ENCODE measurements at places on chromosomes 6 and 20.

DNA sequence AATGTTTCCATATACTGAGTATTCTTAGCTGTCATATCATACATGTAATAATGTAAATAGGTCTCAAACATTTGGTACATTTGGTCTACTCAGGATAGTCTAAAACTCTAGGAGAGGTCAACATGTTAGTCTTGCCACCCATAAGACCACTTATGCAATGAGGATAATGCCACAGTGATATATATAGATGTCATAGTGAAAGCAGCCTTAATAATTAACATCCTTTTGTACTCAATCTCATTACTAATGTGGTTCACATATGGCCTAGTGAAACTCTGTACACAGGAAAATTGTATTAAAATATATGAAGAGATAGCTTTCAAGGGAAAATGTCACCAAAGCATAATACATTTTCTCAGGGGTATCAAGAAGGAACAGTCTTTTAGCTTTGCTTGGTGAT is 577.9 kb downstream of the TFAP2B start:
- DNase-seq = no peak

DNA sequence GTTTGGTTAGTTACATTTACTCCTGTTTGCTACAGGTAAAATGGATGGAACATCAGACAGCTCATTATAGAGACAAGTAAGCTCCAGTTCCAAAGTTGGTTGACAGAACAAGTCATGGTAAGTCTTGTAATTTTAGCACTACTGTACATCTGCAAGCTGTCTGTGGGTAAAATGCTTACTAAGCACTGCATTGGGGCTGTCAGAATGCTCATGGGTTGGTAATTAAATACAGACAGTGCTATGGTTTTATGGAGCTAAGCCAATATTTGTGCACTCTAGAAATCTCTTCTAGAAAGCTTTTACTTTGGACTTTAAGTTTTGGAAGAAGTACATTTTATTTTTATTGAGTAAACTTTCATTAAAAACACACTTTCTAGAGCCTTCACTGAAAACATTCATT is 419.2 kb upstream of the MMS22L start:
- no peak for DNase-seq

- DNase-seq = no peak
Measured at GRCh38 chr20:19872001-19872400, 113.9 kb downstream of the RIN2 start.

DNA sequence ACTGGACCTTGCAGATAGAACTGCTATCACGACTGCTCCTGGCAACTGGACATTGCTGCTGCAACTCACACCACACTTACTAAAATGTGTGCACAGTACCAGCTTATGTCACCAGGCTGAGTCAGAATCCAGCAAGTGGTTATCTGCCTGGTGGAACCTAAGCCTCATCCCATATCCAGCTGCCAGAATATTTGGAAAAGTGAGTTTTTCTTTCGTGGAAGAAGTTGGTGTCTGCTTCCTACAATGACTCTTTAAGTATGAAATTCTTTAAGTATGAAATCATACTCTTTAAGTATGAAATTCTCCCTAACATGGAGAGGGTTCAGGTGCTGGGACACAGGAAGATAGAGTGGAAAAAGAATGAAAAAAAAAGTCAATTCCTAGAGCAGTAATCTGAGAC is 16.4 kb upstream of the POLR1H start:
- no peak for DNase-seq

DNA sequence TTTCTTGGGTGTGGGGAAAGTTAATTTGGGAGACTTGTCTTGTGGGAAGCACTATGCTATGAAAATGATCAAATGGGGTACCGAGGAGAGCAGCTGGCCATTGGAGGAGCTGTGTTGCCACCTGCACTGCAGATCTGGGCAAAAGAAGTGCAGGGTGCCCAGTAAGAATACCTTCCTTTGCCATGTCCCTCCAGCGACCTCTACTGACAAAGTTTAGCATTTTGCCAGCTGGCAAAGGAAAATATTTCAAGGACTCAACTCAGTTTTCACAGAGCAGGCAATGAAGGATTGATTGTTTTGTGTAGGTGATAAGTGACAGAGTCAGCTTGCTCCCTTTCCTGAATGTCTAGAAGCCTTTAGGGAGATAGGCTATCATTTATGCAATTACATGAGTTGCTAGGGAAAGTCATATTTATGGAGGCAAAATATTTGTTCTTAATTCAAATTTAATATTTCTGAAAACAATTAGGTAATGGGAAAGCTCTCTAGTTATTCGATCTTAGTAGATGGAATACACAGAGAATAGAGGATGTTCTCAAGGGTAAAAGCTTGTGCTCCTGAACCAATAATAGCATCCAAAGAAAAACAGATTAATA is 118.4 kb downstream of the FARS2 start:
- DNase-seq = no peak

GRCh38 chr6:11217360-11218101 is 14.9 kb downstream of the NEDD9 start:
- no peak for DNase-seq

GRCh38 chr6:166364456-166364855 is 18.3 kb downstream of the MPC1 start:
- no peak for DNase-seq

GRCh38 chr20:63917811-63918210 is 22.9 kb downstream of the DNAJC5 start:
- DNase-seq = no peak

- DNase-seq = no peak
Measured at GRCh38 chr6:17098538-17098937, 3.3 kb upstream of the STMND1 start.

GRCh38 chr20:53097371-53097770 is 125.2 kb downstream of the TSHZ2 start:
- DNase-seq = no peak

- no peak for DNase-seq
Measured at GRCh38 chr20:40494248-40494647, 194.8 kb downstream of the MAFB start.

DNA sequence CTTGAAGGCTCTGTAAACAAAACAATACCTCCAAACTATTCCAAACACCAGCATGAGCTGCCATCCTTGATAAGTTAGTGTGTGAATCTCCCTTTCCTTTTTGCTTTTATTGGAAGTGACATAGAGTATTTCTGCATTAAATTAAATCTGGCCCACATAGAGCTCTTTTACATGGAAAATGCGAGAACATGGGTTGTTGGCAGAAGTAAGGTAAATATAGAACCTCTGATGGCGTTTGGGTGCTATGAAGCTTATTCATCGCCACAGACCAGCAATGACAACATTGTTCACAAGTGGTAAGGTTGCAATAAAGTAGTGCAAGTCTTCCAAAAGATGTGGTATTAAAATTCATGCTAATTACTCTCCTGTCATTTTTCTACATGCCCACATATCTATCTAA is 445.8 kb upstream of the JAG1 start:
- DNase-seq = no peak

GRCh38 chr6:111254004-111254778 is 166.9 kb downstream of the SLC16A10 start:
- DNase-seq = no peak

- DNase-seq = no peak
Measured at GRCh38 chr6:62976566-62976965, 234.7 kb upstream of the FKBP1C start.

GRCh38 chr20:59438201-59438600 is 137.8 kb downstream of the EDN3 start:
- DNase-seq = no peak

- no peak for DNase-seq
Measured at GRCh38 chr6:54646069-54646950, 200.3 kb upstream of the FAM83B start.

GRCh38 chr6:52155791-52156576 is 30.2 kb upstream of the IL17A start:
- DNase-seq = no peak

DNA sequence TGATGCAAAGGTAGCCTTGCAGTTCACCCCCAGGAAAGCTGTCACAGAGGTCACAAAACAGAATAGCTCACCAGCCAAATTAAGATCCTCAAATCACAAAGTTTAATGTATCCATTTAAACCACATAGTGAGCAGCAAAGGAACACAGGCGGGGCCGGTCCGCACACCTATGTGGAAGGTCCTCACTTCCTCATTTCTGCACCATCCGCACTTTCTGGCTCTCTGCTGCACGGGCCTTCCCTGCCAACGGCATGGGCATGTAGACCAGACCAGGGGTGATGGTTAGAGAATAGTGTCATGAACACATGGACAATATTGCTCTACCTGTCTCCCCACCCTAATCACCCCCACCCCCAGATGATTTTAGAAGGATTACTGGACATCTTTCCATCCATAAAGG is 12.1 kb upstream of the TBXT start:
- DNase-seq = no peak

DNA sequence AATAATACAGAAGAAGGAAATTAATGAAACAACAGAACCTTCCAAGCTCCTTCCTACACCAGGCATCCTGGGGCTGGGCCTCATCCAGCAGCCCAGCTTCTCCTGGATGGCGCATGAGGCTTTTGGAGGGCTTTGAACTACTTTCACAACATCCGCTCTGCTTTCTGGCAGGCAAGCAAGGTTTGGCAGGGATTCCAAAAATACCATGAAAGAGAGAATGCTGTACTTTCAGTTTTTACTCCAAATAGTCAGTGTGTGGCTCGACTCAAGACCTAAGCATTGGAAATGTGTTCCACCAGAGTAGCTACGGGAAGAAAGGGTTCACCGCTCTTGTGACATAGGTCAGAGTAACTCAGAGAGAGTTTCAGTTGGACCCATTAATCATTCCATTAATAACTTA is 125.4 kb downstream of the OPRM1 start:
- DNase-seq = no peak

- DNase-seq = no peak
Measured at GRCh38 chr6:44735630-44735963, 348.1 kb downstream of the CDC5L start.
